CD4-positive, alpha-beta T cell treated with Interleukin-2 at 100 ng/mL for 4 hours (primary cell): ENCODE measurements at places on chromosomes 7 and 10.

DNA sequence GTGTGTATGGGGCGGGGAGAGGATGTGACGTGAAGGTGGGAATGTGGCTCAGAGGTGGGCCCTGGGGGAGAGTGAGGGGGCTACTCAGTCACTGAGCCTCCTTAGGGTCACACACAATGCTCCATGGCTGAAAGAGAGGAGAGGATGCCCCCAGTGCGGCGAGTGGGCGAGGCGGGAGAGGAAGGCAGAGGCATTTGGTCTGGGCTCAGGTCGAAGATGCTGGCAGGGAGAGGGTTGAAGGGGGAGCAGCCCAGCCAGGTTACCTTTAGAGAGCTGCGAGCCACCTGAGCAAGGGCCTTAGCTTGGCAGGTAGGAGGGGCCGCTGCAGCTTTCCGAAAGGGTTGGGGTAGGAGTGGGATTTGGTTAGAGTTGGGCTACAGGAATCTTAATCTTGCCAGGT, 4.7 kb upstream of the LOXL4 start:
- DNase-seq = no peak

GRCh38 chr7:81761821-81762220, 8.0 kb downstream of the HGF start:
- no peak for DNase-seq

DNA sequence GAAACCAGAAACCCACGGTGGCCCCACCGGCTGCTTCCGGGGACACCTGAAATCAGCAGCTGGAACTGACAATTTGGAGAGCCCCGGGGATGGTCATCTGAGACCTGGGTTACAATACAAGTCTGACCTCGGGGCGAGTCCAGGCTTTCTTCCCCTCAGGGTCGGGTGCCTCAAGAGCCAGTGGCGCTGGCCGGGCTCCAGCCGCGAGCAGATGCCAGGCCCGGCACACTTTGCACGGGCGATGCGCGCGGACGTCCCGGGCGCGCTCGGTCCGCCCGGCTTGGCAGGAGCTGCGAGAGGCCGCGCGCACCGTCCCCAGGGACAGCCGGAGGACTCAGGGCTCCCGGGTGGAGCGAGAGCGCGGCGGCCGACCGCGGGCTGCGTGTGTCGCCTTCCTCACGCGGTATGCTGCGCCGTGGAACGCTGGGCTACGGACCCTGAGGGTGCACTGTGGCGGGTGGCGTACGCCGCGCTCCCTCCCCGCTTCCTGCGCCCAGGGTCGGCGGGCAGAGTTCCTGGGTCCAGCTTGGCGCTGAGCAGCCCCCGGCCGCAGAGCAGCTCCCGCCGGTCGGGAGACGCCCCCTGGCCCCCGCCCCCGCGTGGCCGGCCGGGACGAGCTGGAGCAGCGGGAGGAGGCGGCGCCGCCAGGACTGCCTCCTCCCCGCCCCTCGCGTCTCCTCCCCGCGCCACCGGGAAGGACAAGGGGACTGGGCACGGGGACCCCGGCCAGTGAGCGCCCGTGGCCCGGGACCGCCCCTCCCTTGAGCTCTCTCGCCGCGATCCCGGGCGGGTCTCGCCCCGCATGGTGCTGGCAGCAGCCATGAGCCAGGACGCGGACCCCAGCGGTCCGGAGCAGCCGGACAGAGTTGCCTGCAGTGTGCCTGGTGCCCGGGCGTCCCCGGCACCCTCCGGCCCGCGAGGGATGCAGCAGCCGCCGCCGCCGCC, at the start of gene RBM20:
RBM20 (plus strand) TSS at position 684 of the 945 bp plus-strand sequence; CDS start at position 803, 119 bp downstream.
- no peak for DNase-seq

- no peak for DNase-seq
Observed at GRCh38 chr7:154591544-154591943, 411.4 kb downstream of the PAXIP1 start.

GRCh38 chr7:4269746-4270145, 412.3 kb upstream of the FOXK1 start:
- no peak for DNase-seq

DNA sequence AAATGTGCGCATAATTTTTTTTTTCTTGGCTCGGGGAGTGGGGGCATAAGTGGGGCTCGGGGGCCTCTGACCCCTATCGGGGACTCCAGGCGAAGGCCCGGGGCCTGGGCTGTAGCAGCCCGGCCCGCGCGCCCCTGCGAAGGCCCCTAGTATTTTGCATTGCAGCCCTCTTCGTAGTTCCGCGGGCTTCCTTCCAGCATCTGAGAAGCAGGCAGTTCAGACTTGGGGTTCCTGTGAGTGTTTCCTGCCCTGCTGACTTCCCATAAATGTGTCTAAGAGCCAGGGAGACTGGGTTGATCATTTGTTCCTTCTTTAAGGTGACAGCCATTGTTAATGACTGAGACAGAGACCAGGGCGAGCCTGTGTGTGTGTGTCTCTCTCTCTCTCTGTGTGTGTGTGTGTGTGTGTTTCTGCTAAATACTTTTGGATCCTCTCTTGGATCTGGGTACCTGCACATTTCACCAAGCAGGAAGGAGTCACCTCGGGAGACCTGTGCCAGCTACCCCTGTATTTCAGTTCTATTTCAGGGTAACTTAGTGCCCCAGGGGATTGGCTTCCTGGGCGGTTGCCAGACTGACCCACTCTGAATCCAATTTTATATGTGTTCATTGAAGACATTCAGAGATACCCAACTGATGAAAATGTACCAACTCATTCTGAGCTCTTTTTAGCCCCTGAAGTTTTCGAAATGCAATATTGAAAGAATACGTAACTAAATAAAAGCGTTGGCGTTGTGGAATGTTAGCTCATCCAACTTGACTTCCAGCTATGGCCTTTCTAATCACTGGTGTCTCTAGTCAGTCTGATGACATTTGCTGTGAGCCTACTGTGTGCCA, 805 bp downstream of the MSRB2 start:
- peak; percentile 28 for DNase-seq

DNA sequence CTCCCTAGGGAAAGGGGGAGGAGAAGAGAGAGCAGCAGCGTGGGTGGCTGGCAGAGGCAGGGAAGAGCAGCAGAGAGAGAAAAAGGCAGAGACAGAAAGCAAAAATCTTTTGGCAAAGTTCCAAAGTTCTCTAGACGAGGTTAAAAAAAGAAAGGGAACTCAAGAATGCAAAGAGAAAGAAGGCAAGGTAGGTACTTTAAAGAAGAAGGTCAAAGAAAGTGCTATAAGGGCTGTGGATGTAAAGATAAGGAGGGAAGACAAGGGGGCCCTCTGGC, 20.2 kb upstream of the OPTN start:
- no peak for DNase-seq

GRCh38 chr10:53886325-53887300, 914.4 kb downstream of the PCDH15 start:
- no peak for DNase-seq

DNA sequence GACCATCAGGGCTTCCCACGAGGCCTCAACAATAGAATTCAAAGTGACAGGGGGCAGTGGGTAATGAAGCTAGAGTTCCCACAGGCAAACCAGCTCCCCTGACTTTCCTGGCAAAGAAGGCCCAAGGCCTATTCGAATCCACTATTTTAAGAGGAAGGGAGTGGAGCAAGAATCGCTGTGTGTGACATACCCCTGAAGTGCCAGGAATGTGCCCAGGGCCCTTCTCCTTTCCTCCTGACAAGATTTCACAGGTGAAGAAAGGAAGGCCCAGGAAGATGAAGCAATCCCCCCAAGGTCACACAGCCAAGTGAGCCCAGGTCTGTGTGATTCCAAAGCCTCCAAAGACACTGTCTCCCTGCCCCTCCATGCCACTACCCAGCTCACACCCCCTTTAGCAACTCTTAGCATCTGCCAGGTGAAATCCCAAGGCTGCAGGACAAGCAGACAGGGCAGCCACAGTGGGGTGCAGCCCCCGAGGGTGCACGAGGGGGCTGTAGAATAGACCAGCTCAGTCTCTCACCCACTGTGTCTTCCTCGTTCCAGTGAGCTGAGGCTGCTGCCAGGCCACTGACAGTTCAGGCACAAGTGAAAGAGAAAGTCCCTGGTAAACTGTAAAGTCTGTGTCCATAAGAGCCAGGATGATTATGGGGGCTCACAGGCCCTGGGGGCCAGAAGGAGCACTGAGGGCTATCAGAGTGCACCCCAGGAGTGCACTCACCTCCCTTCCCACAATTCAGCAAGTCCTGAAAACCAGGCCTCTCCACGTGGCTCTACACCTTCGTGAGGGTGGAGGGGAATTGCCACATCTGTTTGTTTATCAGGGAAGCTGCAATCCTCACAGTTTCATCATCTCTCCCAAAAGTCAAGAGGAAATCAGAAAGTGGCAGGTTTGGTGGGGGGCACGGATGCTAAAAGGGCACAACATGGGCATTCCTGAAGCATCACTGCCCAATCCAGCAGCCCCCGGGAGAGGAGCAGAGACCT, 70.8 kb upstream of the ZMIZ1 start:
- no peak for DNase-seq

DNA sequence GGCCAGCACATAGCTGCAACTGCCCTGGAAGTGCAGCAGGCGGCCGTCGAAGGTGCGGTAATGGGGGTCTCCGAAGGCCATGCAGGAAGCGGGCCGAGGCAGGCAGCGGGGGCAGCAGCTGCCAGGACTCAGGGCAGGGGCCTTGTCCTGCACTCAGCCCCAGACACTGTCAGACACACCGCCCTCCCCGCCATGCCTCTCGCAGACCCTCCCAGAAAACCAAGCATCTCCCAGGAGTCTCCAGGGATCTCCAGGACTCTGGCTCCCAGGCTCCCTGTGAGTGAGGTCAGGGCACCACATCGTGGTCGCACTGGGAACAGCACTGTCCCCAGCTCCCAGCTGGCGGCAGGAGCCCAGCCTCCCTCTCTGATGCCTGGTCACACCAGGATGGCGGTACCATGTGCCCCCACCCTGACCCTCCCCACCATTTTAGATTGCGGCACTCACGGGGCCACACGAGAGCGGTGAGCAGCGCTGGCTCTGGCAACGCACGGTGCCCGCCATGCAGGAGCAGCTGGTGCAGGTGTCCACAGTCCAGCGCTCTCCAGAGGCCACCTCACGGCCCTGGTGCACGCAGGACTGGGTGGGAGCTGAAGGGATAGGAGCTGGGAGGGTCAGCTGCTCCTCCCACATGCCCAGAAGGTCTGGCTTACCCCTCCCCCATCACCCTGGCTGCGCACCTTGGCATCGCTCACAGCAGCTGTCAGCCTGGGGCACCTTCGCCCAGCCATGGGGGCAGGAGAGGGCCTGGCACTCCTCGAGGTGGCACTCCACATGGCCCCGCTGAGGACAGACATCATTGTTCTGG, 17.5 kb downstream of the ATP6V1F start:
- DNase-seq = no peak

DNA sequence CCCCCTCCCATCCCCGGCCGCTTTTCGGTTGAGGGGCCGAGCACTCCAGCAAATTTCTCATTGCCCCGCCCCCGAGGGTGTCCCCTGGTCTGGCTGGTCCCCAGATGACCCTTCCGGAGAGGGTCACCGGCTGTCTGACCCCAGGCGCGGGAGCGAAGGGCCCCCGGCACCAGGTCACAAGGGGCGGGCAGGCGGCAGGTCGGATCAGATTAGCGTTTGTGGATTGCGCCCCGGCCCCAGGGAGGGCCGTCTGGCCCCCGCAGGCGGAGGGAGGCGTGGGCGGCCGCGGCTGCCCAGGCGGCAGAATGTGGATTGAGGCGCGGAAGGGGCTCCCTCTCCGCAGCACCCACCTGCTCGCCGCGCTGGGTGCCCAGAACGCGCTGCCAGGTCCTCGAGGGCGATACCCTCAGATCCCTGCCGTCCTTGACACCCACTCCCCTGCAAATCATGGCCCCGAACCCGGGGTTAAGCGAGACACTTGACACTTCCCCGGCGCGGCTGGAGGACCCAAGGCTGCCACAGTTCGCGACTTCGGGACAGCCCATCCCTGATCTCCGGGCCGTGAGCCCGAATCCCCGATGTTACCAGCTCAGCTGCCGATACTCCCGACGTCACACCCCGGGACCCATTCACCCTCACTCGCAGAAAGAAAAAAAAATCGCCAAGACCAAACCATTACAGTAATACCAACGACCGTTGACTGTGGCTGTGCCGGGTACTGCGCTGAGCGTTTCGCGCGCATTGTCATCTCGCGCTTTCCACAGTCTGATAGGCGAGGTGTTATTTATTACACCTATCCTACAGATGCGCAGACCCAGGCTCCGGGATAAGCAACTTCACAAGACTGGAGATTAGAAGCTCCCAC, 953 bp downstream of the NODAL start:
- DNase-seq = no peak

DNA sequence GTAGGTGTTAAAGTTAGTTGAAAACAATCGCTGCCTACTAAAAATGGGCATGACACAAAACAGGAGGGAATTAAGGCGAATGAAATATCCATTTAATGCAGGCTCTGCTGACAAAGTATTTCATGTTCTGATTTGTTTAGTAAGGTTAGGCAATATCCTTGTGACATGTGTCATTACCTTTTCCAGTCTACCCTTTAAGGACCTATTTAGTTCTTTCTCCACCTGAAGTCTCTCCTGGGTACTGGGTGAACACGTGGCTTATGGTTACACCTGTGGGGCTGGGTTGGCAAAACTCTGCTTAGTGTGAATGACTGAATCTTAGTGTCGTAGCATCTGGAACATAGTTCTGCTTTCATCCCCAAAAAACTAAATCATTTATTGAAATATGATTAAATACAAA, 313.5 kb downstream of the CCDC3 start:
- no peak for DNase-seq

DNA sequence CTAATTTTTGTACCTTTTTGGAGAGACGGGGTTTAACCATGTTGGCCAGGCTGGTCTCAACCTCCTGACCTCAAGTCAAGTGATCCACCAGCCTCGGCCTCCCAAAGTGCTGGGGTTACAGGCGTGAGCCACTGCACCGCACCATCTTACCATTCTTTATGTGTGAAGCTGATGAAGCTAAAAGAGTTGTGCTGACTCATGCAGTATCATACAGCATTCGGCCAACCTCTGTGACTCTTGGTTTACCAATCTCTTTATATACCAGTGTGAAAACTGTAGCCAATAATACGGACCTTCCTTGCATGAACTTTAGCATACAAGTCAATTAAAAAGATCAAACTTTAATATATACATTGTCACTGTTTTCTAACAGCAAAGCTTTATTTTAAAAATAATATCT, 878.2 kb upstream of the MBL2 start:
- no peak for DNase-seq

- no peak for DNase-seq
Observed at GRCh38 chr10:114779803-114780576, 41.6 kb upstream of the FHIP2A start.

DNA sequence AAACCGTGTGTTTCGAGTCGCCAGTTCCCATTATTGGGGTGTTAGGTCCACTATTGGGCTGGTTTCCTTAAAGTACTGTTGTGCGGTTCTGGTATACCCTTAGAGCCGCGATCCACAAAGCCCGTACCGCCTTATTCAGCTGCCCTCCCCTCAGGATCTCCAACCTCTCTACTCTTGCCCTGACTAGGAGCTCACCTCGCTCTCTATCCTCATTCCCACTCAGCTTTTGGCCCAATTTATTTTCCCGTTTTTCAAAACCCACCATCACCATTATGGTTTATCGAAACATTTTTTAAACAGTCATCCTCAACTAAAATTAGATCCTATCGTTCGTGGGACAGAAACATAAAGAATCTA, 461 bp upstream of the ETV1 start:
- no peak for DNase-seq

- DNase-seq = peak; percentile 45
Observed at GRCh38 chr10:30747633-30748032, 118.1 kb upstream of the LYZL2 start.
